ENCODE measurements at places on chromosomes 11 and 22.

DNA sequence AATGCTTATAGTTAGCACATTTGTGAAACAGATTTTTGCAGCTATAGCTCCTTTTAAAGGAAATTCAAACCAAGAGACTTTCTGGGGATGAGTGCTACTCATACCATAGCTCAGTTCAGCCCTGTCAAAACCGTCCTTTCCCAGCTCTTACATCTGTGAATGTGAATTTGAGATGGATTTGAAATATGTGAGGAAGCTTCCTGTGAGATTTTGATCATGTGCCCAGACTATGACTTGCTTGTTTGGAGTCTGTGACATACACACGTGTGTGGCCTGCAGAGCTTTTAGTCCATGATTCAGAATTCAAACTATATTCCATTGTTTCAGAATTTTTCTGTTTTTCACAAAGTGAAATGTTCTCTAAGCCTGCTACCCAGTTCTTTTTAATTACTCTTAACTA is 4.4 kb upstream of the MMP1 start:
- no peak for DNase-seq

DNA sequence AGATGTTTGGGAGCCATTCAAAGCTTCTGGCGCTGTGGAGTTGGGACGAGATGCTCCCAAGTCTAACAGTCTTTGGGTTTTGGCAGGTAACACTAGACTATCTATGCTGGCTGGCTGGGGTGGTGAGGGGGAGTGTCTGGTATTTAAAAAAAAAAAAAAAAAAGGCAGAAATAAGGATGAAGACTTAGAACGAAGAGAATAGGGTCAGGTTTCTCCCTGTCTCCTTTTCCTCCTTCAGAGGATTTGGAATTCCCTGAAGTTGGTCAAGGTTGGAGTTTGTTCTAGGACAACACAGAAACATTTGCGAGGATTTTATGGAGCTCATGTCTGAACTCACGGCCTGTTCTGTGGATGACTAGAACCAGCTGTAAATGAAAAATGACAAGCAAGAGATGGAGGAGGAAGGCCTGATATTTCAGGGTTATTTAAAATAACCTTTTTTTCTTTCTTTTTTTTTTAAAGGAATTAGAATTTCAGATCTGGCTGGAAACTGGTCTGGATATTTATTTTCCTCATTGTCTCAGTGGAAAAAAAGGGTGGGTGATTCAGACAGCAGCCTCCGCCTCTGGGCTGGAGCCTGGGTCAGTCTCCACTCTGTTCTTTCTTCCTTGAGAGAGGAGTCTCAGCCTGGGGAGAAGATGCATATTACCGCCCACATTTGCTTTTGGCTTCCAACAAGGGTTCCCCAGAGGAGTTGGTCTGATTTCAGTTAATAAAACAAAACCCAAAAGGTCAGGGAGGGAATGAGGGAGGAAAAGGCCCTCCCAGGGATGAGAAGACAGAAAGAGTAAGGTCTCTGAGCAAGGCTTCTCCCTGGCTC is 80.1 kb downstream of the USP35 start:
- no peak for DNase-seq

GRCh38 chr11:45597097-45597496 is 68.3 kb downstream of the CHST1 start:
- no peak for DNase-seq

DNA sequence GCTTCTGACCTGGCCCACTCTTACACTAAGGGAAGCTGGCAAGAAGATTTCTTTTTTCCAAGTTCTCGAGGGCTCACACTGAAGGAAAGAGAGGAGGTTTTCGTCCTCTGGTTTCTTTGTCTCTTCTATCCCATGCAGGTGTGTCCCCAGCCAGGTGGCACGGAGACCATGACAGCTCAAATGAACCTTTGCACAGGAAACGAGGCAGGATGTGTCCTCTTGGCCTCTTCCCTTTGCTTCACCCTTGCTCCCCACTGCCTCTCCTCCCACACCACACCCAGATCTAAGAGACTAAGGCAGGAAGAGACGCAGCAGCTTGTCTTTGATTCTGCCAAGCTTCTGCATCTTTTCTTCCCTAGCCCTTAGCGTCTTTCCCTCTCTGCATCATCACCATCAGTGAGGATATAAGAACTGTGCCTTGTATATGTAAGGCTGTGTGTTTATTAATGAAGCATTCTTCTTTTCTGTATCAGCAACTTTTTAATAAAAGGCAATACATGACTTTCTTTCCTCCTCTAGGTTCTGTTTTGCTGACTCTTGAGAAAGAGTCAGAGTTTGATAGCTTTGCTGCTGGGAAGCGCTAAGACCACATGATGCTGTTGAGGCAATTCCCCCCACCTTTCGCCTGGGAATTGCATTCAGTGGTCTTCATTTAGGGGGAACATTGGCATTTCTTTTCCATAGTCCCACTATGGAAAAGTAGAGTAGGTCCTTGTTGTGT is 56.0 kb upstream of the PARVA start:
- no peak for DNase-seq

- no peak for DNase-seq
Measured at GRCh38 chr11:62127941-62128770, 4.3 kb downstream of the INCENP start.

DNA sequence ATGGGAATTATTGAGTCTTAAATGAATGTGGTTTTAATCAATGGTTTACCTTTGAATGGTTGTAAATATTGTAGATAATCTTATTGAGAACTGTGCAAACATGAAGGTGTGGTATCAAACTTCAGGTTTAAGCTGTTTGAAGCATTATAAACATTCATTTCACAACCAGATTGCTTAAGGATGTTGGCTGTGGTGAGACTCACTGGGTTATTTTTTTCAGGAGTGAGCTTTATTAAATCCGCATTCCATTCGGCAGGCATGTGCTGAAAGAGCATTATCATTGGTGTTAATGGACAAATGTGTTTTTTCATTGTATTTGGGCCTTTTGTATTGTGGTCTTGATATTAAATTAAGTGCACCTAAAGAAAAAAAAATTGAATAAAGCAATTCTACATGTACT is 9.7 kb downstream of the MMP3 start:
- no peak for DNase-seq

DNA sequence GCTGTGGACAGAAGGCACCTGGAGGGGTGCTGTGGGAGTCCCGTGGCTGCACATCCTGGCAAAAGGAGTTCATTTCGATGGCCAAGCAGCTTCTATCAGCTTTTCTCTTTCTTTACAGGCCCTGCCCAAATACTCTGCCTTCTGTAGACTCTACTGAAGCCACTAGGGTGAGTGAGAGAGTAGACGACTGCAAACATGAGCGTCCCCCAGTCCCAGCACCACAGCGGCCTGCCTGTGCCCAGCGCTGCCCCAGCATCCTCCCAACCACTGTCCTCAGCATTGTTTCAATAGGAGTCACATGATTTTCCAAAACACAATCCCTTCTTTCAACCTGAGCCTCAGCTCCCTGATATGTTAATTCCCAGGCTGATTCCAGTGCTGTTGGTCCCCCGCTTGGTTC is 110.0 kb downstream of the KIRREL3 start:
- no peak for DNase-seq

- no peak for DNase-seq
Measured at GRCh38 chr11:10673501-10674062, 20.0 kb downstream of the IRAG1 start.

DNA sequence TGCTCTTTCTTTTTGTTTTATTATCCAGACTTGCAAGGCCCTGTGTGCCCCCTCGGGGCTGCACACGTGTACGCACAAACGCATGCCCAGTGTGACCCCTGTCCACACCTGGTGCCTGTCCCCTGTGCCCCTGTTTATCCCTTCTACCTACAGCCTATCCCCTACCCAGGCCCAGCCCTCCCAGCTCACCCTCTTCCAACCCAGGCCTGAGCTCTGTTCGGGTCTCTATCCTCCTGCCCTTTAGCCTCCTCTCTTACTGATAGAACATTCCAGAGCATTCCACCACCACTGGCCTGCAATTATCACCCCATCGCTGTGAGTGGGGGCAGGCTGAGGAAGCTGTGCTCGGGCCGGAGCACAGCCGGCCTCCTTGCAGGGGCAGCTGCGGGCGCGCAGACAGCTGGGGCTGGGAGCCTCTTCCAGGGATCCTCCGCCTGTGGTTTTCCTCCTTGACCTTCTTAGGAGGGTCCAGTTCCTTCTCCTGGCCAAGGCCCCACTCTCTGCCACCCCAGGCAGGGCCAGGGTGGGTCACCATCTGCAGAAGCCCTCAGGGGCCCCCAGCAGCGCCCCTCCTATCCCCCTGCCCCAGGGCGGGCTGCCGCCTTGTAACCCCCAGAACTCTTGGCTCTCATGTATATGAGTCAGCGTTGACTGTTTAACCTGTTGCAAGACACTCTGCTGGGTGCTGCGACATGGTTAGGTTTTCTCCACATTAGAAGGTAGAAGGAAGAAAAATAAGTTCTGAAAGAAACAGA is 41.8 kb upstream of the KCNQ1OT1 start:
- no peak for DNase-seq

- no peak for DNase-seq
Measured at GRCh38 chr11:34243600-34244464, 114.0 kb downstream of the ABTB2 start.

GRCh38 chr11:5625281-5625680 is 480 bp downstream of the TRIM34 start:
- no peak for DNase-seq

- DNase-seq: no peak
Measured at GRCh38 chr11:44556735-44557409, 8.6 kb upstream of the CD82 start.

DNA sequence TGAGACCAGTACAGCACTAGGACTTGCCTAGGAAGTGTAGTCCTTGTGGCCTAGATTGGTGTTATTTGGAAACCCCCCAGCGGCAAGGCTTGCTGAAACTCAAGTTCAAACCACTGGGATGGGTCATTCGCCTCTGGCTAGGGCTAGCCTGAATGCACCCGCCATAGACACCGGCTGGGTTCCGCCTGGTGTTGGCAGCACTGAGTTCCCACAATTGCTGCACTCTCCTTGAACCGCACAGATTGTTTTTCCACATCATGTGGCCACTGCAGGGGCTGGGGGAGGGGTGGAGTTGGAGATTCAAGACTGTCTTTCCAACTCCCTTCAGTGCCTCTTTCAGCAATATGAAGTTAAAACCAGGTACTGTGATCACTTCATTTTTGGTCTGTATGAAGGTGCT is 43.1 kb downstream of the CCDC73 start:
- no peak for DNase-seq

DNA sequence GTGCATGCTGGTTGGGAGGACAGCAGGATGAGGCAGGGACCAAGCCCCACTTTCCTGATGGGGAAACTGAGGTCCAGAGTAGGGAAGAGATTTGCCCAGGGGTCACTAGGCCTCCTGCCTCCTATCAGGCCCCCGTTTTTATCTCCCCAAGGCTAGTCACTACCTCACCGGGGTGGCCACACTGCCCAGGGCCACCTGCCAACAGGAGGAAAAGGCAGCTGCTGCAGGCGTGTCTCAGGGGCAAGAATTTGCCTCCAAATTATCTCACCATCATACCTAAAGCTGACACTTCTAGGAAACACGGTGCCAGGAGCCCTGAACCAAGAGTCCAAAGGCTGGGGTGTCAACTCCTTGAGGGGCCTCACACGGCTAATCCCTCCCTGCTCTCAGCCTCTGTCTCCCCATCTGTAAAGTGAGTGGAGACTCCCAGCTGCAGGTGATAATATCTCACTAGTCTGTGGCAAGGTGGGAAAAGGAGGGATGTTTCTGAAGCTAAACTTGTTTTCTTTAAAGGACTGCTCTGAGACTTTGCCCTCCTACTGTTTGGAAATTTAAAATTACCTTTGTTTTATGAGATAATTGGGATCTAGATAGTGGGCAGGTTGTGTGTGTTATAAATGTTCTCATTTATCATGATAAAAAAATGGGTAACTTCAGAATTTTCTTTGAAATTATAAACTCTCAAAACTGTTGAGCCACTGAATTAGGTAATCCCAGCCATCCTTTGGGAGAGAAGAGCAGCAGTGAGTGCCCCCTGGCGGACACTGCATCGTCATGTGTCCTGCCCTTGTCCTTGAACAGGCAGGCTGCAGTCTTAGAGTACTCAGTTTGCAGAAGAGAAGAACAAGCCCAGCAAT is 60.0 kb downstream of the MYO7A start:
- peak; percentile 6 for DNase-seq

- no peak for DNase-seq
Measured at GRCh38 chr11:44409558-44410236, 99.8 kb upstream of the ALX4 start.

GRCh38 chr22:31185056-31185455 is 25.1 kb downstream of the RNF185 start:
- no peak for DNase-seq

GRCh38 chr22:43482318-43482625 is 70.5 kb downstream of the MPPED1 start:
- DNase-seq: no peak

GRCh38 chr11:116344601-116345000 is 428.2 kb downstream of the BUD13 start:
- DNase-seq: no peak

DNA sequence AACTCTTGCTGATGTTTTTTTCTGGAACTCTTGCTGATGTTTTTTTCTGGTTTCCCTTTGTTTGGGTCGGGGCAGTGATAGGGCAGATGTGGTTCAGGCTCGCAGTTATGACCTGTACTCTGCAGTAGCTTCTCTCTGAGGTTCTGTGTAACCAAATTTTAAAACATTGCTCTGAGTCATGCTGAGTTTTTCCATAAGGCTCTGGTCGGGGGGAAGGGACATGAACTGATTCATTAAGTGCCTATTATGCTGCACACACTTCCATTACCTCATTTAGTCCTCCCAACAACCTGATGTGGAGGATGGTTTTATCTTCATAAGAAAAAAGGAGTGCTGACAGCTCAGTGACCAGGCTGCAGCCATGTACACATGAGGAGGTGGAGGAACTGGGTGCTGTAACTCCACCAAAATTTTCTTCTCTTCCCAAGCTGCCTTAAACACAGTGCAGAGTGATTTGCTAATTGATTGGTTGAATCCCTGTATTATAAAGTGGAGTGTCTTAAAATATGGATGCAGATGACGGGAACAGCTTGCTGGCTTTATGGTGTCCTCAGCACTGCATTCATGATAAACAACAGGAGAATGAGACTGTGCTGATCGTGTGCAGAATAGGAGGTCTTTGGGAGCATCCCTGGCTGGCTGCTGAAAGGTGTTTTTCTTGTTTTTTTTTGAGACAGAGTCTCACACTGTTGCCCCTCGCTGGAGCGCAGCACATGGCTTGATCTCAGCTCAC is 19.1 kb downstream of the TNRC6B start:
- DNase-seq: no peak

GRCh38 chr11:26078231-26078821 is 253.6 kb upstream of the ANO3 start:
- no peak for DNase-seq

Data from NCI-H1436 treated with DMSO at 0.1 percent for 48 hours (cell line).